ENCODE measurements at places on chromosomes 1 and 21. TPM values are rescaled to one million over a fixed set of nuclear protein-coding genes. Genes with fewer than 3 reads are reported as not detected.

GRCh38 chr1:54850069-54850730, 36.8 kb downstream of the DHCR24 start:
- no peak for DNase-seq

DNA sequence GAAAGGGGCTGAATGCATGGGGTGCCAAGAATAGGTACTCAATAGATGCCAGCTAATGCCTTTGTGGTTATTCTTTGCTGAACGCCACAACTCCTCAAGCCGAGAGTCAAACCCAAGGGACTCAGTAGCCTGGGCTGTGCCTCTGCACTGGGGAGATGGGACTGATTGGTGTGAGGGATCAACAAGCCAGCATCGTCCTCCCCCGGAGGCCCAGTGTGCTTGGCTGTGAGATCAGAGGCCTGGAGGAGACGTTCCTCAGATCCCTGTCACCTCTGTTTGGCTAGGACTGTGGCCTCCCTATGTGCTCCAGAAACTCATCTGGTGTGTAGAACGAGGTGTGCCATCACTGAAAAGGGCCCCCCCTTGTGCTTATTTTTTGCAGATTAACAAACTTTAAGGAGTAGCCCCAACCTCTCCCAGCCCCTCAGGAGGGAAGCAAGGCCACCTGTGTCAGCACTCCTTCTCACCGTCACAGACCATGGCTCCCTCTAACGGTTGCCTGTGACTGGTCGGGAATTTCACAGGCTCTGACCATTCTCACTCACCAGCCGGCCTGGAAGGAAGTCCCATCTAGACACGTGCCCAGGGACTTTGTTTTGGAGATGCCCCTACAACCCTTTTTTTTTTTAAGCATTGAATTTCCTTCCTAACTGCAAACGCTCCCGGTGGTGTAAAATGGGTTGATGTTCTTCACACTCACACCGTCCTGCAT, 194.0 kb upstream of the VAMP3 start:
- DNase-seq, result no peak

GRCh38 chr1:59898927-59899326, 27.6 kb downstream of the CYP2J2 start:
- no peak for DNase-seq

DNA sequence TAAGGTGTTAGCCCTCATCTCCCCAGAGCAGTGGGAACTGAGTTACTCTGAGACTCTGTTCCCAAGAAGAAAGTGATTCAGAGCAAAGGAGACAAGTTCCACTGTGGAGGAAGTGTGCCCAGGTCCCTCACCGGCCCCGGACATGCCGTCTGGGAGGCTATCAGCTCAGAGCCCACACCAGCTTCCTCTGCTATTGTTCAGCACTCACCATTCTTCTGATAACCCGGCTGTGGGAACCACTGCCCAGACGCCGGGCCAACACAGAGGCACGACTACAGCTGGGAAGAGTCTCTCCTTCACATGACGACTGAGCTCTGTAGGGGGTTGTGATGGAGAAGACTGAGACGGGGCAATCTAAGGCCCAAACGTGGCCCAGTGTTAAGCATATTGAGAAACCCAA, 34.2 kb upstream of the GJA5 start:
- DNase-seq, result no peak

DNA sequence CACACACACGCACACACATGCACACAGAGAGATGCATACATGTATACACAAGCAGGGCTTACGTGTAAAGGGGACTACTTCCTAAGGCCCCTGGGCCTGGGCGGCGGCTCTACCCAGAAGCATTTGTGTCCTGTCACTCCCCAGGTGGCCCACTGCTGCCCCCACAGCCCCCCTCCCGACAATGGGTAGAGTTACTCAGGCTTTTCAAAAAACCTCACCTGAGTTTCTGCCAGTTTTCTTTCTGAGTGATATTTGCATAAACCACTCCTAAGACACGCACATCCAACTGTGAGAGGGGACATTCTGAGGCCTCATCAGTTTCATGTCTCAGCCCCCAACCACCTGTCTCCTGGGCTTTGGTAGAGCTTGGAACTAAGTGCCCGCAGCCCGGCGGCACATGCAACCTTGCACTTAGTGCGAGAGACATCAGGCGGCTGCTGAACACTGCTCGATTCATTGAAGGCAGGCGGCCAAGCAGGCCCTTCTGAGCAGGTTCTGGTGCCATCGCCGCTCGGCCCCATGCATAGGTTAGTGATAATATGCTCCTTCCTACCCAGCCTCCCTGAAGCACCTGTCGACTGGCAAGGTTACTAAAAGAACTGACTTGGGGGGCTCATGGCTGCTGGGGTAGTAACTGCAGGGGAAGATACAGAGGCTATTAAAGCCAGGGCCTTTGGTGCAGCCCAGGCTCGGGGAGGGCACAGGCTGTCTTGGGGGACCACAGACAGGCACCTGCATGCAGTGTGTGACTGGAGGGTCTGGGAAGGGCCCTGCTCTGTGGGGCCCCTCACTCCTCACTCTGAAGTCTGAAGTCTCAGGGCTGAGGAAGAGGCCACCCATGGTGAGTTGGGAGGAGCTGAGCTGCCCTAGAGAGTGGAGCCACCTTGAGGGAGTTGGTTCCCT, 364.2 kb upstream of the VAMP3 start:
- no peak for DNase-seq

DNA sequence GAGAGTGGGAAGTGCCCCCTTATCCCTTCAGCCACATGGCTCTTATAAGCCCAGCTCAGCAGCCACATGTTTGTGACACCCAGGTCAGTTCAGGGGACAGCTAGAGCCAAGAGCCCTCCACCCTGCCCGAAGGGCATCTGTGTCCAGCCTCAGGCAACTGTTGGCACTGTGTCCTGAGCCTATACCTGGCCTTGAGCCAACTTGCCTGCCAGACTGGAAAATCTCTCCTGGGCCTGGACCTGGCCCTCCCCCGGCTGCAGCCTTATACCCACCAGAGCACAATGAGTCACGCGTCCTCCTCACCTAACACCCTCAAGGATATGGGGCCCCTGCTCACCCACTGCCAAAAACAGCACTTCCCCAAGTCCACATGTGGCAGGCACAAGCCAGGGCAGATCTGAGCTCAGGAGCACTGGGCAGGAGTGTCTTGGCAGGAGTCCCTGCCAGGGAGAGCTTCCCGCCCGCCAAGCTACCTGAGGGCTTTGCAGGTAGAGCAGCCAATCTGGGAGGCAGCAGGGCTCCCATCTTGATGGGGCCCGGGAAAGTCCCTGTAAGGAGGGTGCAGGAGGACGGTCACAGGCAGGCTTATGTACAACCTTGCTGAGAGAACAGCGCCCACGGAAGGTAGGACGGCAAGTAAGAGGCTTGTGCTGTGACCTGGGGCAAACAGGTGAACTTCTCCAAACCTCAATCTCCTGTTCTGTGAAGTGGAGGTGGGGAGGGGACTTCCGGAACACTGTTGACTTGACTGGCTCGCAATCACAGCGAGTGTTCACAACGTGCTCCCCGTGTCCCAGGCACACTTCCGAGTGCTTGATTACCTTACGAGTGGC, 19.8 kb upstream of the HSPG2 start:
- peak; percentile 17 for DNase-seq

DNA sequence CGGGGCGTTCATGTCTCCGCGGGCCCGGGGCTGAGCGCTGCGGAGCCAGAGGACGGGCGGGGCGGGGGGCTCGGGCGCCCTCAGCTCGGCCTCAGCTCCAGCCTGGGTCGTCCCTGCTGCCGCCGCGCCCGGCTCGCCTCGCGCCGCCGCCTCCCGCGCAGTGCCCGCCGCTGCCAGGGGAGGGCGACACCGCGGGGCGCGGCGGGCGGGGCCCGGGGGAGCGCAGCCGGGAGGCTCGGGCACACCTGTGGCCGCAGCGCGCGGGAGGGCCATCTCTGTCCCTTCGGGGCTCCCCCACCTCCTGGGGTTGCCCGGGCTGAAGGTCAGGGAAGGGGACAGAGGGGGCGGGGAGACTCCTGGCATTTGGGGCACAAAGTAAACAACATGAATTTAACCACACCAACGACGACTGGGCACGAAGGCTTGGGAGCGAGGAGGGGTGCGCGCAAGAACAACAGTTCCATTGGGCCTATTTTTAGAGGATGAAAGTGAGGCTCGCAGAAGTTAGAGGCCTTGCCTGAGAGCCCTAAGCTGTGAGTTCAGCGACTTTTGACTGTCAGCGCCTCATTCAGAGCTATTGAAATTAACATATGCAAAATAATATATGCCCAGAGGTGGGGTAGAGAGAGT, at the start of gene FAM131C:
Gene FAM131C (minus strand): TSS at position 162 of the 630 bp plus-strand sequence. CDS start 209 bp downstream, outside the sequence.
- DNase-seq, result no peak

DNA sequence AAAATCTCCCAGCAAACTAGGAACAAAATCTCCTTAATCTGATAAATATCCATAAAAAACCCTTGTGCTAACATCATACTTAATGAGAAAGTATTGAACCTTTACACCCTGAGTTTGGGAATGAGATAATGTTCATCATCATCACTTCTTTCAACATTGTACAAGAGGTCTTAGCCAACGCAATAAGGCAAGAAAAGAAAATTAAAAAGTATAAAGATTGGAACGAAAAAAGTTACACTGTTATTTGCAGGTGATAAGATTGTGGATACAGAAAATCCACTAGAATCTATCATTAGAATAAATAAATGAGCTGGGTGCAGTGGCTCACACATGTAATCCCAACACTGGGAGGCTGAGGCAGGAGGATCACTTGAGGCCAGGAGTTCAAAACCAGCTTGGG, 76.7 kb downstream of the UBR4 start:
- no peak for DNase-seq

Gene GLRX2
- total RNA-seq, result 47.1 TPM

Measured in CD8-positive, alpha-beta memory T cell (primary cell).